ENCODE measurements at places on chromosomes 4 and X.

GRCh38 chr4:26590639-26591038, 6.8 kb downstream of the TBC1D19 start:
- no peak for DNase-seq

- no peak for DNase-seq
Observed at GRCh38 chrX:70033348-70034051, 16.2 kb downstream of the AWAT2 start.

DNA sequence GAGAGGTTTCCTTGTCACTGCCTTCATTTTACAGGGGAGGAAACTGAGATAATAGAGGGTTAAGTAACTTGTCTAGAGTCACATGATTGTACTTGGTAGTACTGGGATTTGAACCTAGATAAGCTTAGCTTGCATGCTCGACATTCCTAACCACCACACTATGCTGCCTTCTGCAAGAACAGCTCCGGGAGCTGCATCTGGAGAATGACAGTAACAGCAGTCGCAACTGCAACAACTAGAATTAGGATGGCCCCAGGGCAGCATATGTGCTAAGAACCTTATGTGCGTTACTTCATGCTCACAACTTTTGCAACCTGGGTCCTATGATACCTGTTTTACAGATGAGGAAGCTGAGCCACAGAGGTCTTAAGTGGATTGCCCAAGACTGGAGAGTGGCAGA, 89.5 kb upstream of the LCORL start:
- no peak for DNase-seq

DNA sequence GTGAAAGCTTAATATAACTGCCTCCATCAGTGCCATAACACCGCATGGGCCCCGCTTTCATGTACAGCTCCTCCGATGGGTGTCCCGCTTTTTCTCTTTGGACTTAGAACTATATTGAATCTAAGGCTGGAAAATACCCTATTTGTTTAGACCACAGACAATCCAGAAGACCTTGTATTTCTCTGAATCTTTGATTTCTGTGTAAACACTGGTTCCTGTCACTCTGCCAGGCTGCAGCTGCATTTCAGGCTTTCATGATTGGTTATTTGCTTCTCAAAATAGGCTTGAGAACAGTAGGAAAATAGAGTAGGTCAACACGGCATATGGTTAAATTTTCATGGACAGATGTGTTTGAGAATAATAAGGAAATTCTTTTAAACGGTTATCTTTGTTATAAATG, 80.0 kb downstream of the NWD2 start:
- DNase-seq = no peak

- DNase-seq = no peak
Observed at GRCh38 chr4:23686169-23686897, 203.5 kb downstream of the PPARGC1A start.

- no peak for DNase-seq
Observed at GRCh38 chr4:108709234-108709633, 53.6 kb downstream of the ETNPPL start.

DNA sequence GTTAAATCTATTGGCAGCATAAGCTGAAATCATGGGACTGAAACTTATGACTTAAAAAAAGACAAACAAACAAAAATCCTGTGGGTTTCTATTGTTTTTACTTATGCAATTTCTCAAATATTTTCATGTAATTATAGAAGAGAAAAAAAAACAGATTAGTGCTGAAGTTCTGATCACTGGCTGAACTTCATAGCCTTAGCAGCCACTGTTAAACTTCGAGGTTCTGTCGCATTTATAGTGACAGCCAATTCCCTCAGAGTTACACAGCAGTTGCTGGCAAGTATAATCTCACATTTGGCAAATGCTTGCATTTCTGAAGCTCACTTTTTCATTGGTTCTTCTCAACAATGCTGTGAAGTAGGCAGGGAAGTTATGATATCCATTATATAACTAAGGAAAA, 748.9 kb upstream of the MAGEB2 start:
- no peak for DNase-seq

GRCh38 chr4:183304067-183304466, 16.0 kb downstream of the CLDN22 start:
- DNase-seq = no peak

DNA sequence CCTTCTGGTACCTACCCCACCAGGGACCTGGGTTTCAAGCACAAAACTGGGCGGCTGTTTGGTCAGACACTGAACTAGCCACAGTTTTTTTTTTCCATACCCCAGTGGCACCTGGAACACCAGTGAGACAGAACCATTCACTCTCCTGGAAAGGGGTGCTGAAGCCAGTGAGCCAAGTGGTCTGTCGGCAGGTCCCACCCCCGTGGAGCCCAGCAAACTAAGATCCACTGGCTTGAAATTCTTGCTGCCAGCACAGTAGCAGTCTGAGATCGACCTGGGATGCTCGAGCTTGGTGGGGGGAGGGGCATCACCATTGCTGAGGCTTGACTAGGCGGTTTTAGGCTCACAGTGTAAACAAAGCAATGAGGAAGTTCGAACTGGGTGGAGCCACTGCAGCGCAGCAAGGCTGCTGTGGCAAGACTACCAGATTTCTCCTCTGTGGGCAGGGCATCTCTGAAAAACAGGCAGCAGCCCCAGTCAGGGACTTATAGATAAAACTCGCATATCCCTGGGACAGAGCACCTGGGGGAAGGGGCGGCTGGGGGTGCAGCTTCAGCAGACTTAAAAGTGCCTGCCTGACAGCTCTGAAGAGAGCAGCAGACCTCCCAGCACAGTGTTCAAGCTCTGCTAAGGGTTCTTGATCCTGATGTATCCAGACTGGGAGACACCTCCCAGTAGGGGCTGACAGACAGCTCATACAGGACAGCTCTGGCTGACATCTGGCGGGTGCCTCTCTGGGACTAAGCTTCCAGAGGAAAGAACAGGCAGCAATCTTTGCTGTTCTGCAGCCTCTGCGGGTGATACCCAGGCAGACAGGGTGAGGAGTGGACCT, 223.0 kb downstream of the COX18 start:
- no peak for DNase-seq

DNA sequence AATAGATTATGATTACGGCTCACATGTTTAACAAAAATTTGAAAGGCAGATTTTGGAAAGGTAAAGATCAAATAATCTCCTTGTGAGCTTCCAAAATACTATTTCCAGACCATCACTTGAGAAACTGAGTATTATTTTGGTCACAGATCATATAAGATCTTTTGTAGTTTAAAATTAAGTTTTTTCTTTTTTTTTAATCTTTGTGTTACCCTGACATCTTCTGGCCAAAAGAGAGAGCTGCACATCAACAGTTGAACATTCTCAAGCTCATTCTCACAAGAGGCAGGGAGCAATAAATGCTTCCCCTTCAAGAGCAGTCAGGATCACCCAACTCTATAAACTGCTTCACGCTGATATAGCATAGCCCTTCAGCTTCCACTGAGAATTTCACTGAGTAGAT, 15.9 kb downstream of the TMEM192 start:
- no peak for DNase-seq

DNA sequence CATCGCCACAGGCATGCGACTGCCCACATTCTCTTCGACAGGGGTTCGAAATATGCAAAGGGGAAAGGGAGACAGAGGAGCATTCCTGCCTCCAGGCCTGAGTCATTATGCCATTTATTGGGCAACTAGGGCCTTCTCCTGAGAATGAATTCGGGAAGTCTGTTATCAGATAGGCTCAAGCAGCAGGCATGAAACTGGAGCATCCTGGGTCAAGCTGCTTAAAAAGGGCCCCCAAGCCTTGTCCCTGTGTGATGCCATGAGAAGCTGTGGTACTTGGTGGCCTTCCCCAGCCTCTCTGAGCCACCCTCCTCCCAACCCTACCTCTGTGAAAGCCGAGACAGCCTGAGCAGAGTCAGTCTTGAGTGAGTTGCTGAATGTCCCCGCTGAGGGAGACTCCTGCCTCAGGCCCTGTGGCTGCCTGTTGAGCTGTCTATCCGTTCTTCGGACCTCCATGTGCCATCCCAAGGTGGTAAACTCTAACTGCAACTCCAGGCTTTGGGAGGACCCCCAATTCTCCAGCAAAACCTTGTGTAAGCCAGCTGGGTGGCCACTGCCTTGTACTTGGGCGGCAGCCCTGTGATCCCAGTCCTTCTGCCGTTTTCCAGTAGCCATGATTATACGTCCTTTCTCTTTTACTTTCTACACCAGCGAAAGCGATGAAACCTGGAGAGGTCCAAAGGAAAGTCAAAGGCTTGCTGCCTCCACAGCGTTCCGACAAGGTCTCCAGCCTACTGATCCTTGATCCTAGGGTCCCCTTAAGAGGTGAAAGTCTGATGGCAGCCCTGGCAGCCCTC, 37.7 kb downstream of the NBDY start:
- DNase-seq = peak; percentile 58

DNA sequence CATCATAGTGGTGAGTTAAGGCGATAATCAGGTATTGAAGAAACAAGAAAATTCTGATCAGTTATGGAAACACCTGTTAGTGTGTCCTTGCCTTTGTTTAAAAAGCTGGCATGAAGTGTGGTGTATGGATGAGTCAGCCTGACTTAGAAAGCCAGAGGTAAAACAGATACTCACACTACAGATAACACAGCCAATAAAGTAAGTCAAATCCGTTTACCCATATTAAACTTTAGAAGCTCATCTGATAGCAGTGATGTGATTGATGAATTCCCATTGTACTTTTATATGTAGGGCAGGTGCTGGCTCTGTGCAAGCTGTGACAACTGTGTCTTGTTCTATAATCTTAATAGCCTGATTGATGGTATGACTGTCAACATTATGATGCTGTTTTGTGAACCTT, 1392.7 kb upstream of the IGFBP7 start:
- DNase-seq = no peak

GRCh38 chr4:83238393-83239248, 46.0 kb downstream of the COQ2 start:
- no peak for DNase-seq

GRCh38 chr4:66613591-66613990, 931.7 kb downstream of the CENPC start:
- no peak for DNase-seq

DNA sequence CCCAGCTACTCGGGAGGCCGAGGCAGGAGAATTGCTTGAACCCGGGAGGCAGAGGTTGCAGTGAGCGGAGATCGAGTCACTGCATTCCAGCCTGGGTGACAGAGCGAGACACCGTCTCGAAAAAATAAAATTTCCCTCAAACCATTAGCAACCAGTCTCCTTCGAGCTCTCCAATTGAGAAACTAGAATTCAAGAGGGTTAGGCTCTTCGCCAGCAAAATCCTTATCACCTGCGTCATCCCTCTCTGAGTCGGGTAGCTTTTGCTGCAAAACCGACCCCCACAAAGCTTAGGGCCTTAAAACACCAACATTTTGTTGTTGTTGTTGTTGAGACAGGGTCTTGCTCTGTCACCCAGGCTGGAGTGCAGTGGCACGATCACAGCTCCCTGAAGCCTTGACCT, 75.1 kb upstream of the DDX3X start:
- DNase-seq = no peak

DNA sequence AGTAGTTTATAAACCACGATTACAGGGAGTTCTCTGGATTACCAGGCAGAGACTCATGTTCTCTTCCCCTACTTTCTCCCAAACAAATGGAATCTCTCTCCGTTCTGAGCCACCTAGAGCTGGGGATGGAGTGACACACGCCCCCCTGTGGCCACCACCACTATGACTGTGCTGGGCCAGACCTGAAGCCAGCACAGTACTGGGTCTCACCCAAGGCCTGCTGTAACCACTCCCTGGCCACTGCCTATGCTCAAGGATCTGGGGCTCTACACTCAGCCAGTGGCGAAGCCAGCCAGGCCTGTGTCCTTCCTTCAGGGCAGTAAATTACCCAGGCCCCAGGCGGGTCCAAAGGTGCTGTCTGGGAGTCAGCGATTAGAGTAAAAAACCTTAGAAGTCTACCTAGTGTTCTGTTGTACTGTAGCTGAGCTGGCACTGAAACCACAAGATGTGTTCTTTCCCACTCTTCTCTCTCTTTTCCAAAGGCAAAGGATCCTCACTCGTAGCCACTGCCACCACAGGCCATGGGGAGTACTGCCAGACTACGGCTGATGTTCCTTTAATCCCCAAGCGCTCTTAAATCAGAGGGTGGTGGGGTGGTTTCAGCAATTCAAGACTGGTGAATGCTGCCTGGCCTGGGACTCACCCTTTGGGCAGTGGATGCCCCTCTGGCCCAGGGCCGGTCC, 412.2 kb upstream of the ARX start:
- no peak for DNase-seq

DNA sequence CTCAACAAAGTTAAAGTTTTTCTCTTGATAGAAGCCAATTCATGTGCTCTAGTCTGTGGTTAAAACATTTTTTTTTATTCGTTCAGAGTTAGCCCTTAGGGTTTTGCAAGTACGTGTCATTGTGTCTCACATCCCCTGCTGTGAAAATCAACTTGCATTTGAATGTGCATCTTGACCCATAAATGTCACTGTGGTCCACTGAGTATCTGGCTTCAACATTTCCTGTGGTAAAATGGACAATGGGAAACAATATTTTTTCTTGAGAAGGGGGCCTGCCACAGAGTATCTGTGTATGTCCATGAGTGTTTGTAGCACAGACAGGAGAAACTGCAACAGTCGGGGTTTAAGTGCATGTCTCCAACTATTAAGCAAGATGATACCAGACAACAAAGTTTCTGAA, 554.8 kb upstream of the TENM3 start:
- DNase-seq = no peak

GRCh38 chr4:173057901-173058300, 110.7 kb upstream of the GALNT7 start:
- DNase-seq = no peak

DNA sequence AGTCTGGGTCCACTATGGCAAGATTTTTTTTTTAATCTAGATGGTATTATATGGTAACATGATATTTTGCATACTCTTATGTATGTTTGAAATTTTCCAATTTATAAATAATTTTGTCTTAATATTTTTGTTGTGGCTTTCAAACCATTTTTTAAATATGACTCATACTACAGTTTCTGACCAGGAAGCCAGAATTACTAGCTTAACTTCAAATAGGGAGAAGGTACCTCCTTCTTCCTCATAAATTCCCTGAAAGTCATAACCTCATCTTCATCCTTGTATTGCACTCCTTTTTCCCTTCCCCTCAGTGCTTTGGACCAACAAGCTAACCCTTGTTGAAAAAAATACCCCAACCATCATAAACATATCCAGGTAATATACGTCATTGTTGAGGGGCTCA, 21.6 kb downstream of the ARAP2 start:
- DNase-seq = no peak

GRCh38 chr4:152190907-152191306, 345.0 kb downstream of the FBXW7 start:
- no peak for DNase-seq

GRCh38 chr4:23931489-23931830, 41.6 kb upstream of the PPARGC1A start:
- no peak for DNase-seq

DNA sequence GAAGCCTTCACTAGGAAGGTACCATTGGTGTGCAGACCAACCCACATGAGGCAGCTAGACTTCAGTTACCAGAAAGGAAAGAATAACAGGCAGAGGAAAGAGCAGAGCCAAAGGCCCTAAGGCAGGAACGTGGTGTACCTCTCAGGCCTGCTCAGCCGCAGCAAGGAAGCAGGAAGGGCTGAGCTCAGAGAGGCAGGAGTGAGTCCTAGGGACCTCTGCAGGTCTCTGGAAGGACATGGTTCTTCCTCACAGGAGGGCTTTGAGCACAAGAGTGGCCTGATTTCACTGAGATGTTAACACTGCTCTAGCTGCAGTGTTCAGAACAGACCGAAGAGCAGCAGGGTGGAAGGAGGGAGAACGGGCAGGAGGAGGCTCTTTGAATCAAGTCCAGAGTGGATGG, 124.6 kb downstream of the DCHS2 start:
- DNase-seq = no peak

- no peak for DNase-seq
Observed at GRCh38 chr4:84362896-84363655, 136.0 kb downstream of the NKX6-1 start.

Data from vagina (tissue), 2 donors.